ENCODE measurements at places on chromosomes 6 and 20. TPM values are rescaled to one million over a fixed set of nuclear protein-coding genes. Genes with fewer than 3 reads are reported as not detected.

- DNase-seq, result no peak
Observed at GRCh38 chr6:146989860-146990259, 214.4 kb upstream of the STXBP5 start.

DNA sequence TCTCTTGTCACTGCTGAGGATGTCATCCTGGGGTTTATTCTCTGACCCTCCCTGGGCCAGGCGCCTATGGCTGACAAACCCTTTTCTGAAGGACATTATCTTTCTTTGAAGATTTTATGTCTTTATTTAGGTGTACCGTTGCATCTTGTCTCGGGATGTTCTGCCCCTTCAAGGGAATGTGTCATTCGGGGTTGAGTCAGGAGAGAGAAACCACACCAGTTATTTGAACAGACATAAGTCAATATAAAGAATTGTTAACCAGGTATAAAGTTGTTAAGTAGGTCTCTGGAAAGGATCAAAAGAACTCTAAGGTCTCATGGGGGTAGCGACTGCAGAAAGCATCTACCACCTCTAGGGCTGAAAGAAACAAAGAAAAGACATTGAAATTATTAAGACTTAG is 8.2 kb upstream of the ELMO2 start:
- no peak for DNase-seq

DNA sequence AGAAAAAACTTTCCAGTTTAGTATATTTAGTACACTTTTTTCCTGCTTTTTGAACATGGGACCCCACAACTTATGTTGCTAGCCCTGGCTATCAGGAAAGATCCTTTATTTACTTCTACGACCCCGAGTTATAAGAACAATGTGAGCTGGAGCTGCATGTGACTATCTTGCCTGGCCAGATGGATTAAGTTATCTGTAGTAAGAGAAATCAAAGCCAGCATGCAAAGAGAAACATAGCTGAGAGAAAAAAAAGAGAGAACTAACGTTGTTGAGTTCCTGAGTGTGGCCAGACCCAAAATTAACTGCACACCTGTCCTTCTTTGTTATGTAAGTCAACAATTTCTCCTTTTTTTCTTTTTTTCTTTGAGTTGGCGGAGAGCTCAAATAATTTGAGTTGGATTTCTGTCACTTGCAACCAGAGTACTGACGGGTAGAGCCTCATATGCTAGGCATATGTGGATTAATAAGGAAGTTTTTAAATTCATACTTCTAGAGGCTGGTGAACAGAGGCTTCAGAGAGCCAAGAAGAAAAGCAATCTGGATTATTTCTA is 219.5 kb downstream of the HACE1 start:
- no peak for DNase-seq

DNA sequence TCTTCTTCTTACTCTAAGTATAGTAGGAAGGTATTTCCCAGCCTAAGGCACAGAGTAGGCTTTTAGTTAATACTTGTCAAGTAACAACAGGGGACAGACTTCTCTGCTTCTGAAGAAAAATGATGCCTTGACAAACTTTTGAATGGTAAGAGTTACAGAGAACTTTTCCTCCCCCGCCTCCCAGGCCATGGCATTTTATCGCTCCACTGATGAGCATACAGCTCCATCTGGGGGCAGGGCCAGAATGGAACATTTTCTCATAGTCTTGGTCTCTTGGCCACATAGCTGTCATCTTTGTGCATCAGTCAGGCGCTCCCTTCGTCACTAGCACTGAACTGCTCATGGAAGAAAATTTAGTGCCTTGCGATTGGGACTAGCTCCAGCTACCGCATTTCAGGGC is 1066.8 kb upstream of the CITED2 start:
- peak; percentile 25 for DNase-seq

LGSN gene
- total RNA-seq, result not detected
